Epithelial cell of esophagus (primary cell): ENCODE measurements at places on chromosomes 1 and 21.

DNA sequence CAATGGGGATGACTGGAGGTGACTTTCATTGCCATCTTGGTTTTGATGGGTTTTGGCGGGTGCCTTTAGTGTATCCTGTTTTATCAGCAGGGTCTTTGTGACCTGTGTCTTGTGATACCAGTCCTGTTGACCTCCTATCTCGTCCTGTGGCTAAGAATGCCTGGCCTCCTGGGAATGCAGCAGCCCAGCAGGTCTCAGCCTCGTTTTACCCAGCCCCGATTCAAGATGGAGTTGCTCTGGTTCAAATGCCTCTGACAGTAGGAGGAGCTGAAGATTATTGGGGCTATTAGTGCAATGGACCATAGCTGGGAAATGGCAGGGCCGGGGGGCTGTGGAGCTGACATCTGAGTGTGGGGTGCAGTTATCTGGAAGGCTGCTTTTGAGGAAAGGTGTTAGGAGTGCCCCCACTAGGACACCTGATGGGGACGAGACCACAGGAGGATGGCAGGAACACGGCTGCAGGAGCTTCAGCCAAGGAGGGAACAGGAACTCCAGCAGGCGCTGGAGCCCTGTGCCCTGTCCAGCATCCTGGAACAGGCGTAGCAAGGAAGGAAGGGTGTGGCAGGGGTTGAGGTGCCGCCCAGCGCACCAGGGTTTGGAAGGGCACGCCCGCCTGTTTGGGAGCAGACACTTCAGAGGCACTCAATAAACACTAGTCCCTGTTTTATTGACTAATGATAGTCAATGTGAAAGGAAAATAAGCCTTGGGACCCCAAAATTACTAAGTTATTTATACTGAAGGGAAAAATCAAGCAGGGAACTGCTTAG, 15.3 kb upstream of the AGPAT3 start:
- no peak for DNase-seq

GRCh38 chr1:147919896-147920295, 8.3 kb upstream of the GPR89B start:
- DNase-seq: peak; percentile 23

GRCh38 chr1:34292472-34292871, 115.8 kb downstream of the C1orf94 start:
- DNase-seq: no peak

- no peak for DNase-seq
Measured at GRCh38 chr1:158691907-158692306, 5.4 kb upstream of the SPTA1 start.

GRCh38 chr21:26933448-26933847, 33.4 kb downstream of the ADAMTS5 start:
- DNase-seq: no peak

DNA sequence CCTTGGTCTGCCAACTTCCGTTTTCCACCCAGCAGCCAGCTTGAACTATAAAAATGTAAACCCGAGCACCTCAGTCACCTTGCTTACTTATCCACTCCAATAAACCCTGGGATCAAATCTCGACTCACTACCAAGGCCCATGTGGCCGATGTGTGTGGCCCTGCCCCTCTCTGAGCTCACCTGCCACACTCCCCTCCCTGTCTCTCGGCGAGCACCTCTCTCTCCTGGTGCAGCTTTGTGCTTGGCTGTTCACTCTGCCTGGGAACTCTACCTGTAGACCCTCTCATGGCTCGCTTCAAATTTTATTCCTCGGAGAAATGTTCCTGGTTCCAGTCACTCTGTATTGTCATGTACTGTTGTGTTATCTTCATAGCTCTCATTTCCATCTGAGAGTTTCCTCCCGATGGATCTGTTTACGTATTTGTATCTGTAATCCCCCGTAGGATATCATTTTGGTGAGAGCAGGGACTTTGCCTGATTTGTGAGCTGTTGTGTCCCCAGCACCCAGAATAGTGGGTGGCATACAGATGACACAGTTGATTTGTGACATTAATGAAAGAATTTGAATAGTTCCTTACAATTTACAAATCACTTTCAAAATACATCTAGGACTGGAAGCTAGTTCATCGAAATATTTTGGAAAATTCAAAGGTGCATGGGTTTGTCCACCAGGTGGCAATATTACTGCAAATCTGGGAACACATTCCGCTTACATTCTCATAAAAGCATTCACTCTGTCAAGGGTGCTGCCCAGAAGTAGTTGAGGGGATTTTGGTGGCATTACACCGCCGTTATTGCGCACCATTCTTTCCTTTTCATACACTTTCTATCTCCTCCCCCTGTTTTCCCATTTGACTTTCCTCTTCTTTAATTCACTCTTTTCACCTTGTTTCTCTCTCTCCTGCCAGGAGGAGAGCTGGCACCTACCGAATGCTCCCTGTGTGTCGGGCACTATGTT, 95.3 kb downstream of the ABCA4 start:
- DNase-seq: peak; percentile 74

DNA sequence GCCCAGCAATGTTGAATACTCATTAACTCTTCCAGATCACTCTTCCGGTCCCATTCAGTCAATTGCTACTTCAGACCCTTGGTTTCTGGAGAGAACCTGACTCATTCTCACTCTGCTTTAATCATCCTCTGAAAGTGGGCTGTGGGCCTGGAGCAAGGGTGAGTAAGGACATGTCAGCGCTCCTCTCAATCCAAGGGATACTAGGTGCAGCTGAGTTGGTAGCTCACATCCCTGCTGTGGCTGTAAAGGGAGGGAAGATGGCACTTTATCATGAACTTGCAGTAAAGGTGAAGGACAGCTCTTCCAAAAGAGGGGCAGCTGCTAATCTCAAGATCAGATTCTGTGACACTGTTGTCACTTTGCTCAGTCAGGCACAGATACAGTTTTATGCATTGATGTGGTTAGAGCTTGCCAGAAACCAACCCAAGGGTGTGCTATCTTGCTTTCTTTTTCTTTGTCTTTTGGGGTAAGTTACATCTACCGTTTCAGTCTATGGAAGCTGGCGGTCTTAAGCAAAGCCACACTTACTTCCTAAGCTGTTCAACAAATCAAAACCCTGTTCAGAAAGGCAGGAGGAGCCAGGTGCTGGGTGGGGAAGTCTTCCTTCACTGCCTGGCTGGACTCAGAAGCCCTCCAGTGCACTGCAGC, 26.5 kb upstream of the NTPCR start:
- peak; percentile 80 for DNase-seq

DNA sequence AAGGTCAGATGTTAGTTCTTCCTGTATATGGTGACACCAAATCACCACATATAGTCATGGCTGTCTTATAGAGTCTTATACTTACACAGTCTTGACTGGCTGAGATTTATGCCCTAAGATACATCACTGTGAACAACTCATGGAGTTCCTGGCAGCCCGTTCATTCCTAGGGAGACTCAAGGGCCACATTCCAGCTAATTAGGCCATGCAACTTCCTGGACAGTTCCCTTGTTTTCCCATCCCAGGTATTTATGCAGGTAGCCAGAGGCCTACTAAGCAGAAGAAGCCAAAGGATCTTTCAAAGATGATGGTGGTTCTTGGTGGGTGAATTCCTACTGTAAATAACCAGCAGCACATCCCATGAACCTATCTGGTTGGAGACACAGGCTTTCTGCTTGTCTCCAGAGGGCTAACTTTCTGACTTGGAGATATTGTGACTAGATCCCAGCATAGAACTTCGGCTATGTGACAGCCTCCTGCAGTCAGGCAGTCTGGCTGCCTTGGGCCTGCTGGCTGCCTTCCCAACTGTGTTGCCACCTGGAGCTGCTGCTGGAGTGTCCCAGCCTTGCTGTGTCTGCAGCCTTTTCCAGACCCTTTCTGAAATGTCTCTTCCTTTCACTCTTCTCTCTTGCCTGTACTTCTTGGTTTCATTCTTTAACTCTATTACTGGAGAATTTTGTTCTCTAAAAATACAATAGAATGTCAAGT, 283.8 kb downstream of the CACNA1E start:
- DNase-seq: peak; percentile 15

GRCh38 chr21:45930792-45931191, 50.8 kb upstream of the COL6A1 start:
- no peak for DNase-seq

GRCh38 chr1:209628618-209629299, 23.5 kb downstream of the LAMB3 start:
- DNase-seq: no peak

GRCh38 chr21:15947677-15948076, 217.9 kb downstream of the USP25 start:
- DNase-seq: no peak

DNA sequence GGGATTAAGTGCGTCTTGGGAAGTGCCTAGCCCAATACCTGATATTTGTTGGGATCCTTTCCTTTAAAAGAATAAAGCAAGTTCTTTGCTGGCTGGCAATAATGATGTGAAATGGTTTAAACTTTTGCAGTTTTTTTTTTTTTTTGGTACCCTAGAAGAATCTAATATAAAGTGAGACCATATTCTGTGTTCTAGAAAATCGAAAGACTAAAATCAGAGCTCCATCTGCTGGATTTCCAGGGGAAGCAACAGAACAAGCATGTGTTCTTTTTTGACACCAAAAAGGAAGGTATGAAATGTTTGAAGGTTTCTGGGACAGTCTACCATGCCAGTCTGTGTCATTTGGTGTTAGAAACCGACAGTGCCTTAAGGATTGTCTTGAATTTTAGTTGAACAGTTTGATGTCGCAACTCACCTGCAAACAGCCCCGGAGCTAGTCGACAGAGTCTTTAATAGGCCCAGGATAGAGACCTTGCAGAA, 6.4 kb downstream of the UTP11 start:
- no peak for DNase-seq

GRCh38 chr21:39954570-39954969, 87.3 kb downstream of the PCP4 start:
- DNase-seq: no peak

- no peak for DNase-seq
Measured at GRCh38 chr1:77489910-77490309, 192.5 kb downstream of the ZZZ3 start.

GRCh38 chr21:46471514-46471913, 12.8 kb downstream of the DIP2A start:
- no peak for DNase-seq

DNA sequence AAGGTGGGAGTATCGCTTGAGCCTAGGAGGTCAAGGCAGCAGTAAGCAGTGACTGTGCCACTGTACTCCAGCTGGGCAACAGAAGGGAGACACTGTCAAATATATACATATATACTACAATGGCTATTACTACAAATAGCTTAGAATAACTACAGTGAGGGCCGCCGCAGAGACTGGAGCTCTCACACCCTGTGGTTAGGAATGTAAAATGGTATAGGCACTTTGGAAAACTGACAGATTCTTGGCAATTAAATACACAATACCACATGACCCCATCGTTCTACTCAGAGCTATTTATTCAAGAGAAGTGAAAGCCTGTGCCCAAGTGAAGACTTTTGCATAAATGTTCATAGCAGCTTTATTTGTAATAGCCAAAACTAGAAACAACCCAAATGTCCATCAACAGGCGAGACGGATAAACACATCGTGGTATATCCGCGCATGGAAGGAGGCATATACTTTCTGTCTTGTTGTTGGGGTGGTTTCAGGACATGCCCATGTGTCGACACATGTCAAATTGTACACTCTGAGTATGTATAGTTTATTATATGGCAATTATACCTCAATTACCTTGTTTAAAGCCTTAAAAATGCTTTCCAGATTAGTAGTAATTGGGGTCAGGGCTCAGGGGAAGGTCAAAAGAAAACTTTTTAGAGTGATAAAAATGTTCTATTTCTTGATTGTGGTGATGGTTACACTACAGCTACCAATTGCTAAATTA, 123.4 kb downstream of the RIPK4 start:
- peak; percentile 19 for DNase-seq

GRCh38 chr1:168085401-168085872, 51.3 kb downstream of the GPR161 start:
- DNase-seq: no peak

DNA sequence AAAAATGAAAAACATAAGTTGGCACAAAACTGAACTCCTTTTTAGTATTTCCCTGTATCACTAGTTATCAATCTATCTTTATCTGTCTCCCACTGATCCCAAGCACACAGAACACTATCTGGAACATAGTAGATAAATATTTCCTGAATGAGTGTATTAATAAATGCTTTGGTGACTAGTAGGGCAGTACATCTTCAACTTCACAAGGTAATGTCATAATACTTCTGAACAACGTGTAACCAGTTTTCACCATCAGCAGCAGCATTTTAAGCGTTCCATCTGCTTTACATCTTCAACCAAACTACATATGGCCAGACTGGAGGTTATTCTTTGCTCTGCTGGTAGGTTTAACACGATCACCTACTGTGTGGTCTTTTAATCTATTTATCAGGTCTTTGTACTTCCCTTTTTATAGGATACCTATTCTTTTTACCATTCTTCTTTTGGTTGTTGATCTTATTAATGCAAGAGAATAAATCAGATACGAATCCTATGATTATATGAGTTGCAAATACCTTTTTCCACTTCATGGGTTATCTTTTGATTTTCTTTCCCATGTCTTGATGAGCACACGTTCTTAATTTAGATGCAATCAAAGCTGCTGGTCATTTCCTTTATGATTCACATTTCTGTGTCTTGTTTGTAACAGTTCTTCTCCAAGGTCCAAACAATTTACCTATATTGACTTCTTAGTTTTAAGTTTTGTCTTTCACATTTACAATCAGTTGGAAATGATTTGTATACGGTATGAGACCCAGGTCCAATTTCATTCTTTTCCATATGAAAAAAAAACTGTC, 16.3 kb downstream of the GPBP1L1 start:
- peak; percentile 4 for DNase-seq

DNA sequence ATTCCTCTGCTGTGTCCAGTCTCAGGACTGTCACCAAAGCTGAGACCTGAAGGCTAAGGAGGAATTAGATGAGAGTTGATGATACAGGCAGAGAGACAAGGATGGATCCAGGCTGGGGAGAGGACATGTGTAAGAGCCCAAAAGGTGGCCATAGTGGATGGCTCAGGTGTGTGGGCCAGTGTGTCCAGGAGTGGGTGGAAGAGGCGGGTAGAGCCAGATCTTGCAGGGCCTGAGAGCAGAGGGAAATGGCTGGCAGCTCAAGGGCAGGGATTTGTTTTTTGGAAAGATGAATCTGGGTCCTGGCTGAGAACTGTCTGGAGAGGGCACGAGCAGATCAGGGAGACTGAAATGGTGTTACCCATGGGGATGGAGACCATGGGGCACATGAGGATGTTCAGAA, 38.1 kb downstream of the AZIN2 start:
- DNase-seq: no peak

DNA sequence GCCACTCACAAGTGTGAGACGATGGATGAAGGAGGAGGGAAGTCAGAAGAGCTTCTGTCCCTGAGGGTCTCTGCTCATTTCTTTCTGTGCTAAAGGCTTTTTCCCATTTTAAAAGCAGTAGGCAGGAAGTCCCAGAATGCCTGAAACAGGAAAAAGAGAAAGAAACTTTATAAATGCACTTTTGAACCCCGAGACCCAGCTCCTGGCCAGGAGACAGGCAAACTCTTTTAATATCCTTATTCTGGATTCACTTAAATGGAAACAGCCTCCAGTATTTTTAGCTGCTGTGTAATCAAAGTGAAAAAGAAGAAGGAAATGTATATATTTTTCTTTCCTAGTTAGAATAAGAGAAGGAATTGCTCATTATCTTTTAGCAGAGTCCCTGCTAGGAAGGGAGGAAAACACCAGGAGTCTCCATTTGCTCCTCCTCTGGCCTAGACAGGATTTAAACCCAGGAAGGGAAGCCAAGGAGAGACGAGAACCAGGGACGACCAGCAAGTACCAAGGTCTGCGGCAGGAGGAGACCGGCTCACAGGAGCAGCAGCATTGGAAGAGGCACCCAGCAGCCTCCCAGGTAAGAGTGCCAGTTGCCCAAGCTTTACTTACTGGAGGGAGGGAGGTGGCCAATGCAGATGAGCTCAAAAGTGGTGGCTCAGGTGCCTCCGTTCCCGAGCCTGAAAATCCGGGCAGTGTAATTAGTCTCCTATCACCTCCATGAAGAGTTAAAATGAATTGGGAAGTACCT, at the start of gene TNN:
Gene TNN, plus strand, starts transcription at position 472 of the 745 bp plus-strand sequence. CDS start 9,586 bp downstream, outside the sequence.
- no peak for DNase-seq

- DNase-seq: no peak
Measured at GRCh38 chr1:210001751-210002150, 63.7 kb downstream of the SYT14 start.
